ENCODE measurements at places on chromosomes 16 and 17. TPM values are rescaled to one million over a fixed set of nuclear protein-coding genes. Genes with fewer than 3 reads are reported as not detected.
A peak's percentile ranks its signal among the peaks of the same experiment; 100 is the strongest.

Gene KRTAP9-4
- total RNA-seq: not detected

- no peaks in the 10 kb centered on the region for H3K27me3 ChIP-seq
- H3K27ac ChIP-seq: no peak overlapping the region
- DNase-seq: peak; percentile 45
- no peaks in the 10 kb centered on the region for H3K36me3 ChIP-seq
These were observed 15.6 kb upstream of the PDK2 start for GRCh38 chr17:50079334-50080095.

DNA sequence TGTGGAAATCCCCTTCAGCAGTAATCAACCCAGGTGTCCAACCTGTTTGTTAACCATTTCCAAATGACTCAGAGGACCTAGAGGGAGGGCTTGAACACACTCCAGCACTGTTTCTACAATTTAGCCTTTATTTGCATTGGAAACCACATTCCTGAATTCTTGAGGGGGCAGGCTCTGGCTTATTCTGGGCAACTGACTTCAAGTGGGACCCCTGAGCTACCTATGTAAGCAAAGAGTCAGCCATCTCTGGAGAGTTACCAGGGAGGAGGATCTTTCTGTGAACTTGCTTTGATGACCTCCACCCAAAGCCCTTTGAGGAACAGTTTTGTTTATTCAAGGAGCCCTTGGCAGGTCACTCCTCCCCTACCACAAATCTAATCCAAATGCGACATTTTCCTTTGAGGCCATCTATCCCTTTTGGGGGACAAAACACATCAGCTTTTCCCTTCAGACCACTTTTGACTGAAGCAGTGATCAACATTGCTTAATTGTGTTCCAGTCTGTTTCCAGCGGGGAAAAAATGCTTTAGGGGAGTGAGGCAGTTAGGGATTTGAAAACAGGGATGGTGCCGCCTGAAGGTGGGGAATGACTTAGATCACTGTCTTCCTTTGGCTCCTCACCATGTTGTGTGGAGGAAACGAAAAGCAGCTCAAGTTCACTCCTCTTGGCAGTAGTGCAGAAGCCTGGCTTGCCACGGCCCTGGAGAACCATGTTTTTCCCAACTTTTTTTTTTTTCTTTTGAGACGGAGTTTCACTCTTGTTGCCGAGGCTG, 46.2 kb downstream of the TUBD1 start:
- no peak overlapping the region for H3K4me3 ChIP-seq
- H3K27ac ChIP-seq: no peak overlapping the region
- no peaks in the 10 kb centered on the region for H3K36me3 ChIP-seq
- no peak for DNase-seq
- no peaks in the 10 kb centered on the region for H3K27me3 ChIP-seq

GRCh38 chr16:17149904-17150483, 320.8 kb downstream of the XYLT1 start:
- no peak overlapping the region for H3K4me3 ChIP-seq
- no peak overlapping the region for H3K27ac ChIP-seq
- no peaks in the 10 kb centered on the region for H3K27me3 ChIP-seq
- H3K36me3 ChIP-seq: no peaks in the 10 kb centered on the region
- H3K4me1 ChIP-seq: peaks cover 7% of the 10 kb centered on the region
- DNase-seq: peak; percentile 77

GRCh38 chr16:26567356-26567755, 499.4 kb upstream of the C16orf82 start:
- H3K27me3 ChIP-seq: no peaks in the 10 kb centered on the region
- no peak overlapping the region for H3K27ac ChIP-seq
- DNase-seq: no peak
